ENCODE measurements at places on chromosomes 12 and 14.
A peak's percentile ranks its signal among the peaks of the same experiment; 100 is the strongest.

GRCh38 chr12:108646600-108647579, 13.2 kb upstream of the SELPLG start:
- DNase-seq: no peak

DNA sequence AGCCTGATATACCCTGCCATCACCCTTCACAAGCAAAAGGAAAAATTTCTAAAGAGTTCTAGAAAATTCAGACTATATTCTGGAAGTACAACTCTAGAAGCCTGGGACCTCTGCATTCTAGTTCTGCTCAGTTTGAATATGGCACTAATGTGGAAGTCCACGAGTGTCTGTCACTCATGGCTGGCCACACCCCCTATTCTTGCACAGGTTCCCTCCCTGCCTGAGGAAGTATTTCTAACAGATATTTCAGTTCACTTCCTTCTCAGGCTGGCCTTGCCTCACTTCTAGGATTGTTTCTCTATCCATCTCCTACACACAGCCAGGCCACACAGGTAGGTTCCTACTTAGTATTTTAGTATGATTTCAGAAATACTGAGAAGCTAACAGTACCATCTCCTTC, 67.4 kb downstream of the PHLDA1 start:
- no peak for DNase-seq

- DNase-seq: no peak
Measured at GRCh38 chr12:120814903-120815429, 89.2 kb downstream of the SPPL3 start.

DNA sequence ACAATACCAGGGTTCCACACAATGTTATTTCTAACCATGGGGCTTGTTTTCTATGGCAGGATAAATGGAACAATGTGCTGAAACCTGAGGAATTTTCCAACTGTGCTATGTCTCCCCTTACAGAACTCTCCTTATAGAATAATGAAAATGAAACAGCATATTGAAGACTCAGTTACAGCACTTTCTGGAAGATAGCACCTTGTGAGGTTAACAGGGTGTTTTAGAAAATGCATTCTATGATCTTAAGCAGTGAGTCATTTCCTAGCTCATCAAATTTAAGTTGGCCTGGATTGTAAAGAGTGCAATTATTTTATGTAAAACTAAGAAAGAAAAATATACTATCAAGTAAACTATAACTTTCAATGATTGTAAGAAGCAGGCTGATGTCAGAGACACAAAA, 60.1 kb upstream of the CNTN1 start:
- DNase-seq: no peak

DNA sequence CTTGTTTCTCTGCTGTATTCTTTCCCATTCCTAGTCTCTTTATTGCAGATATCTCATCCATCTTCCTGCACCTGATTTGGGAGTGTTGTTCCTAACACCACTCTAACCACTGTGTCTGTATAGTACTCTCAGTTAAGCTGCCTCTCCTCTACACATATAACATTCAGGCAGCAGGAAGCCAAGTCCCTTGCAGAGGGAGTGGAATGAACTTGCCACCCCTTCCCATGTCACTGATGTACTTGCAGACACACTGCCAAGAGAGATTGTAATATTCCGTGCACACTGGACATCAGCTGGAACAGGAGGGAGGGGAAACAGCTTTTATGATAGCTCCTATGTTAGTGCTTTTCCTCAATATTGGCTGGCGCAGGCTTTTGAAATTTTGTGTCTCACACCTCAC, 281.6 kb upstream of the E2F7 start:
- no peak for DNase-seq

GRCh38 chr12:119448611-119449131, 114.1 kb downstream of the CCDC60 start:
- DNase-seq: no peak

DNA sequence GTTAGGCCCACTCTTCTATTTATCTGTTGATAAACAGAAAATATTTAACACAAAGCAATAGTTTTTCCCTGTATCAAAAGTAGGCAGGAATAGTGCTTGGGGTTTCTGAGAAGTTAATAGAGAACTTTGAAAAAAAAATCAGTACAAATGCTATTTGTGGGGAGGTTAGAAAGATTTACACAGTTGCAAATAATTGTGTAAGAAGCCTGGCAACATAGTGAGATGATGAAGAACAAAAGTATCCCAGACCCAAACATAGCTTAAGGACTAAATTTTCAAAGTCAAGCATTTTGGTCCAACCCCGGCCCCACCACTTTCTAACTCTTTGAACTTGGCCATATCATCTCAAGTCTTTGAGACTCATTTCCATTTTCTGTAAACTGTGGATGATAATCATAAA, 687.5 kb upstream of the TMEM132C start:
- no peak for DNase-seq

DNA sequence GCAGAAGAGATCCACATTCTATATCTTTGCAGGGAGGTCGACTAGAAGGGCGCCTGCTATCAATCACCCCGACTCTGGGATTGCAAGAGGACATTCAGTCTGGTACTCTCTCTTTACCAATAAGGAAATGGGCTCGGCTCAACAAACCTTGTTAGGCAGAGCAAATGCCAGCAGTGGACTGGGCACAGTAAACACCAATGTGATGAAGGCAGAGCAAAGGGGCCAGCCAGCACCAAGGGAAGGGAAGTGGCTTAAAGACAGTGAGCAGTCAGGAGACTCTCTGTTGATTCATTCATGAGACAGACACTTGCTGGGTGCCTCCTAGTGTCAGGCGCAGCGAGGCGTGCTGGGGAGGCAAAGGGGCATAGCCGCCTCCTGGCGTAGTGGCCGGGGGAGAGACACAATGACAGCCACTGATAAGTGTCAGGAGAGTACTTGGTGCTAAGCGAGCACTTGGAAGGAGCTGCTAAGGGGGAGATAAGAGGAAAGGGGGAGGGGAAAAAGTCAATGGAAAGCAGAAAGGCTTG, 34.1 kb downstream of the TMCC3 start:
- peak; percentile 50 for DNase-seq

DNA sequence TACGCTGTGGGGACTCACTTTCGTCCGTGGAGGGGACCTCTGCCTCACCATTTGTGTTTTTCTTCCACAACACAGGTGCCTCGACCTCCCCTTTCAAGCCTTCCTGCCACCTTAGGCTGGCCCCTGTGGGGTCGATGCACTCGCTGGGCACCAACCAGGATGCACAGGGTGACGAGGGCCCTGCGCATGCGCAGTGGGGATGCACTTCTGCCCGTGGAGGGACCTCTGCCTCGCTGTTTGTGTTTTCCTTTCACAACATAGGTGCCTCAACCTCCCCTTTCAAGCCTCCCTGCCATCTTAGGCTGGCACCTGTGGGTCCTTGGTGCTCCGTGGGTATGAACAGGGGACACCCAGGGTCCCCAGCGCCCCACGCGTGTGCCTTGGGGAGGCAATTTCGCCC, 356.8 kb downstream of the ALG10 start:
- DNase-seq: no peak

All from retina (tissue), 1 donor.